ENCODE measurements at places on chromosomes 6 and 20.
A peak's percentile ranks its signal among the peaks of the same experiment; 100 is the strongest.

- DNase-seq: no peak
Measured at GRCh38 chr20:15267935-15268334, 930.5 kb upstream of the FLRT3 start.

GRCh38 chr20:58822748-58823730, 27.7 kb downstream of the GNAS-AS1 start:
- no peak for DNase-seq

- DNase-seq: no peak
Measured at GRCh38 chr6:46052479-46052878, 36.8 kb upstream of the CLIC5 start.

DNA sequence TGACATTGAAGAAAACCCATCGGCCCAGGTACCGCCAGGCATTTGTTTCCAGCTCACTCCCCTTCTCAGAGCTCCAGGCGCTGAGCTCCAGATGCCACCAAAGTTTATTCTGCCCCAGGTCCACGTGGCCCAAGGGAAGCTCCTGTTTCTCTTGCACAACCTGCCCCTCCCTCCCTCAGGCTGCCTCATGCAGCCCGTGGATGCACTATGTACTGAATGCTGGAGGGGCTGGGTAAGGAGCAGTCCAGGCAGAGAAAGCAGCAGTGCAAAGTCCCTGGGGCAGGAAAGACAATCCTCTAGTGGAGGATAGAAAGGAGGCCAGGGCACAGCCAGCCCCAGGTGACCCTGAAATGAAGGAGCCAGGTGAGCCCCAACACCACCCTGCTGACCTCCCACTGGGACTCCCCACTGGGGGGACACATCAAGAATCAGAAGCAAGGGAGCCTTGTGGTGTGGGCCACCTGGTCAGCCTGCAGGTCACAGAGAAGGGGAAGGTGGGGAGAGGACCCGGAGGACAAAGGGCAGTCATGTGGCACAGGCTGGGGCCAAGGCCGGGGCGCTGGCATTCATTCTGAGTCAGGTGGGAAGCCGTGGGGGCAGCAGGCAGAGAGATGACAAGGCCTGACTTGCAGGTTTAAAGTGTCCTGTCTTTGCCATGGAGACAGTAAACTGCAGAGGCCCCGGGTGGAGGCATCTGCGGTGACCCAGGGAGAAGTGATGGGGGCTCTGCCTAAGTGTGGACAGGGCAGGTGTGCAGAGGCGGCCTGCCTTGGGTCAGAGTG, 230.1 kb downstream of the PREX1 start:
- no peak for DNase-seq

DNA sequence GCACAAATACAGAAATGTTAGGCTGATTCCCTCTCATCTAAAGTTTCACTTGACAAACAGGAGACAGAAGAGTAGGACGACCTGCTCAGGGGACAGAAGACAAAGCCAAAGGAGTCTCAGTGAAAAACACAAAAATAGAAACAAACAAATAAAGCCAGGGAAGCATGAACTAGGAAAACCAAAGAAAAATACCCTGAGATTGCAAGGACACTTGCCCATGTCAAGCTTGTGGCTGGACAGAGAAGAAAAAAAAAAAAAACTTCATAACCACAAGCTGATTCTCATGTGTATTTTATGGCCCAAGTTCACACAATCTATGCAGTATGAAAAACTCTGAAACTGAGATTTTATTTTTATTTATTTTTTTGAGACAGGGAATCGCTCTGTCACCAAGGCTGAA, 85.6 kb upstream of the BEND6 start:
- no peak for DNase-seq

- no peak for DNase-seq
Measured at GRCh38 chr20:2596673-2597279, 55.7 kb upstream of the NOP56 start.

DNA sequence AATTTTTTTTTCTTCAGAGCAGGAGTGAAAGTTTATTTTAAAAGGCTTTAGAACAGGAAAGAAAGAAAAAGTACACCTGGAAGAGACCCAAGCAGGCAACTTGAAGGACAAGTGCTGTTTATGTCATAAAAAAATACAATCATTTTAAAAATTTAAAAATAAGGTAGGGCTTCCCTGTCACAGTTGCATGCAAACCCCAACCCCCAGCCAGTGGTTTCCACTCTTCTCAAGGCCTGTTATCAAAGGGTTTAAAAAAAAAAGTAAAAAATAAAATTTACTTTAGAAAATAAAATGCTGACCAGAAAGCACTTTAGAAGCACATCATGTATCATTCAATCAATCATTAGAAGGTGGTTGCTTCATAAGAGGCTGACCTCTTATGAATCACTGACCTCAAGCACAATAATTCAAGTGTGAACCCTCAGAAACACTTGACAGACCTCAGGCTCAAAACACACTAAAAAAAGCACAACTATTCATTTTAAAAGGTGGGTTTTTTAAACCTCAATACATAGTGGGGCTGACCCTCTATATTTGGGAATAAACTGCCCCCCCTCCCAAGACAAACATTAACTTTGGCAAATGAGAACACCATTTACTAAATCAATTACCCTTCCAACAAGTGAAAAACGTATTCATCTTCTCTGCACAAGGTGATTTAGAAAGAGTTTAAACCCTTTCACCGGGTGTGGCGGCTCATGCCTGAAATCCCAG, 15.6 kb downstream of the ILRUN start:
- DNase-seq: no peak

DNA sequence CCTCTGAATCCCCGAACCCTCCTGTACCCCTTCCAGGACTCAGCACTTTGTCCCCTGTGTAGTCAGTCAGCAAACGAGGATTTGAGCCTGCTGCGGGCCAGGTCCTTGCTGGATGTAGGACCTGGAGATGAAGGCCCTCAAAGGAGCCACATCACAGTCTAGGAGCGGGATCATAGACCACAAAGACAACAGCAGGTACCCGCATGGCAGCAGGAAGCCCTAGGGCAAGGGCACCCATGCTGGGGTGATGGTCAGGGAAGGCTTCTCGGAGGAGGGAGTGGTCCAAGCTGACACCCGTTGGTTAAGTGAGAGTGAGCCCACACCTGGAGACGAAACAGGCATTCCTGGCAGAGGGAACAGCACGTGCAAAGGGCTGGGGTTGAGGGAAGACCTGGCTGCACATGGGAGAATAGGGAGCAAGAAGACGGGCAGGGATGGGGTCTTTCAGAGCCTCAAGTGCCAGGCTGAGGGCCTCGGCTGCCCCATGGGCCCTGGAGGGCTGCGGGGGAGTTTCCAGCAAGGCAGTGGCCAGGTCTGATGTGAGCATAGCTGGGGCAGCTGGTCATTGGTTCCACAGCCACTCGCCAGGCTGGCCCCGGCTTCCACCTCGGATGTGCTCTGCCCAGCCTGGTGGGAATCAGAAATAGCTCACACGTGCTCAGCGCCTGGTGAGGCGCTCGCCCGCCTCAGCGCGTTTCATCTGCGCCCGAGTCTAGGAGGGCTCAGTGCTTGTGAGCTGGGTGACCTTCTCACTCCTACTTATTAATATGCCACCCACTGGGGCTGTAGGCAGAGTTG, 15.0 kb downstream of the DLGAP4 start:
- no peak for DNase-seq

GRCh38 chr6:137033828-137034227, 10.9 kb downstream of the IL20RA start:
- peak; percentile 59 for DNase-seq

DNA sequence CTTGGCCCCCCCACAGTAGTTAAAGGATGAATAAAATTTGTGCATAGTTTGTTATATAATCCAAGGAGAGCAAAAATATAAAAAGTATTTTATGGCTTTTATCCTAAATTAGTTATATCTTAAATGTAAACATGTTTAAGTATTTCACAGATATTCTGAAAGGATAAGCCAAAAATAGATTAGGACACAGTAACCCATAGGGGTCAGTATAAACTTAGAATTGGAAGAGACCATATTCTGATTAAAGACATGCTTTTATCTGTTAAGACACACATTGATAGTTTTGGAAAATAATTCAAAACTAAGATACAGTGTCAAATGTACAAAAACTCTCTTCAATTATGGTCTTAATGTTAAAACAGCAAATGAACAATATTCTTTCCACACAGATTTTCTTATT, 4.5 kb upstream of the SERINC1 start:
- no peak for DNase-seq

DNA sequence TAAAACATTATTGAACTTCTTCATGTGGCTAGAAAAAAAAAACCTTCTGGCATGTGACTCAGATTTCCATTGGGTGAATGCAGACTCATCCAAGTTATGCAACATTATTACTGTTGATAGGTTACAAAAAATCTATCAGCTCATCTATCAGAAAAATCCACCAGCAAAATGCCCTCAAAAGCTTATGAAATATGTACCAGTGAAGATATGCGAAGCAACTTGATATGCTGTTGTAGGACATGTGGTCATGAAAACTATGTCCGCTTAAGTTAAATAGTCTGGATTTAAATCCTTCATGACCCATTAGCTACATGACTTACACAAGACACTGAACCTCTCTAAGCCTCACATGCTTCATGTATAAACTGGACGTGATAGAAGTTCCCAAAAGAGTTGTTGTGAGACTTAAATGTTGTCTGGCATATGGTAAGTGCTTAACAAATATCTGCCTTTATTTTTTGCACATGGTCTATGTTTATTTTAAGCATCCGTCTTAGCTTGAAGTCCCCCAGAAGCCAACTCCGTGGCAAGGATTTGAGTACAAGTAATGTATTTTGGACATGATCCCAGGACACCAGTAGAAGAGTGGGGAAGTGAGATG, 12.5 kb upstream of the BFSP1 start:
- DNase-seq: no peak

- no peak for DNase-seq
Measured at GRCh38 chr6:79084693-79085092, 6.6 kb upstream of the PHIP start.

- DNase-seq: no peak
Measured at GRCh38 chr6:53015486-53015885, 20.4 kb upstream of the GSTA4 start.

- DNase-seq: no peak
Measured at GRCh38 chr6:134340179-134340975, 22.5 kb upstream of the SGK1 start.

- no peak for DNase-seq
Measured at GRCh38 chr20:23141450-23142161, 55.5 kb upstream of the CD93 start.

GRCh38 chr6:147941143-147941542, 401.5 kb upstream of the SASH1 start:
- no peak for DNase-seq

- no peak for DNase-seq
Measured at GRCh38 chr6:24408719-24409410, 6.1 kb downstream of the MRS2 start.

- DNase-seq: peak; percentile 87
Measured at GRCh38 chr6:53651764-53652401, 13.7 kb downstream of the KLHL31 start.

DNA sequence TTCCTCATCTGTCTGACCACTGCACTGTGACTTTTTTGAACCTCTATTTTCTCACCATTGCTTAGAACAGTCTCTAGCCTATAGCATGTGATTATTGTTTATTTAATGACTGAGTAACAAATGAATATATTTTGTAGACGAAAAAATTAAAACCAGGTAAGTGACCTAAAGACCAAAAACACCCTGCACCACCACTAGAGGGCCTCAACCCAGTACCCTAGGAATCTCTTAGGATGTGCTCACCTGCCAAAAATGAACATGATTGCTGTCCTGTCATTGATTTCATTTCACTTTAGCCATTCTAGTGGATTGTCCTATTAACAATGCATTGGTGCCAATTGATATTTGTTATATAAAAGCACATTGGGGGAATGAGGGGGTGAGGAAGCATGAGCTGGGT, 199.1 kb downstream of the COL9A1 start:
- no peak for DNase-seq

GRCh38 chr6:132209351-132209750, 191.9 kb downstream of the MOXD1 start:
- no peak for DNase-seq

GRCh38 chr6:143149771-143150170, 89.1 kb downstream of the AIG1 start:
- DNase-seq: no peak

- no peak for DNase-seq
Measured at GRCh38 chr6:131223416-131223815, 88.1 kb downstream of the AKAP7 start.

DNA sequence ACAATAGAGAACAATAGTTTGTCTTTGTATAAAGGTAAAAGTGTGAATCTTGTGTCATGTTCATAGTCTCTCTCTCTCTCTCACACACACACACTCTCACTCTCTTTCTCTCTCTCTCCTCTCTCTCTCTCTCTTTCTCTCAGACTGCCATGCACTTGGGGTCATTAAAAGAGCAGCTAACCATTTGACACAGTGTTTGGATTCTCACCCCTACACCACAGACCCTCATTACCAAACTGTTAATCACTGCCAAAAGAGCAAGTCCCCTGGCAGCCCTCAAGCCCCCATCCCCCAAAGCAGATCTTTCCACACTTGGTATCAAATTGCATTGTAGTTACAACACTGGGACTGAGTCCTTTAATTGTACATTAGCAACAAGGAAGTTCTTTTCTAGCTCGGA, 305.8 kb upstream of the RSPO3 start:
- no peak for DNase-seq

DNA sequence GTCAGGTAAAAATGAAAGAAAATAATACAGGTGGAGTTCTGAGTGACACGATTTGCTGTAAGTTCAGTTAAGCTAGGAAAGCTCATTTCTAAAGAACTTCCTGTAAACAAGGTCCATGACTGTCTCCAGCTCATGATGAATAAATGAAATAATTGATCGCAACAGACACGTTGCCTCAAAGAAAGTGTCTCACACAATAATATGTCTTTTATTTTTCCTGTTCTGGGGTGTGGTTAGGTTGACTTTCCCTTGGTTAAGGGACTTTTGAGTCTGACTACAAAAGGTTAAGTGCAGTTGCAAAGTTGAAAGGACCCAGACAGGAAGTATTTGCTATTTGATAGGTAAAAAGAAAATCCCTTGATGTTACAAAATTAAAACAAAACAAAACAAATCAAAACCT, 304.2 kb upstream of the PRDM1 start:
- DNase-seq: no peak

GRCh38 chr20:35583636-35584560, 31.7 kb upstream of the SPAG4 start:
- DNase-seq: no peak

DNA sequence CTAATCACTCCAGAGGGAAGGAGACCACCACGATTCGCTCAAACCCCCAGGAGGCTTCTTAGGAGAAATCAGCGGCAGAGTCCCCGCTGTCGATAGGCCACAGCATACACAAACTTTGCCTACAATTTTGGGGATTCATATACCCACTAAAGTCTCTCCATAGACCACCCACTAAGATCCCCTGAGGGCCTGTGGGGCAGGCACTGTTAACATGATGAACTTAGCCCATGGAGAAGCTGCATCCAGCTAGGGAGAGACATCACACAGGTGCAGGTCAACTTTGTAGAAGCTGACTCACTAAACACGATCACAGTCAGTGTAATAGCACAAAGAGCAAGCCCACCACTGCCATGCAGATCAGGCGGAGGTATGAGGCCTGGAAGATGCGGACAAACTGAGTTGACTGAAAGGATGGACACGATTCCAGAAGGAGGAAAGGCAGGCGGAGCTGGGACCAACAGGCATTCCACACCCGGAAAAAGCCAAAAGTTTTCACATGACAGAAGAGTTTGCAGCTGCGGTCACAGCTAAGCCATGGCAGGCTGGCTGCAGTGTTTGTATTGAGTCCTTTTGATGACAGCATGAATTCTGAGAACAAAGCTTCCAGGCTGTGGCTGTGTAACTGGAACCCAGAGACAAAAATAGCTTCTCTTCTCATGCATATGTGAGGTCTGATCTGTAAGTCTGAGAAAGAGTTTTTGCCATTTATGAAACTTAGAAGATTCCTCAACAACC, 75.7 kb upstream of the QKI start:
- DNase-seq: no peak

- DNase-seq: no peak
Measured at GRCh38 chr6:31661262-31662123, 915 bp upstream of the C6orf47 start.

GRCh38 chr20:61345656-61346055, 93.6 kb downstream of the CDH4 start:
- DNase-seq: no peak

Measured in NK-92 treated with Interleukin-12 subunit alpha and Interleukin-12 subunit beta, amount 100 ng/mL, for 24 hours (cell line).